Osteocyte (in vitro differentiated cells): ENCODE measurements at places on chromosomes 4 and X. TPM values are rescaled to one million over a fixed set of nuclear protein-coding genes. Genes with fewer than 3 reads are reported as not detected.

- H3K27me3 ChIP-seq = no peaks in the 10 kb centered on the region
- H3K4me1 ChIP-seq = peaks cover 31% of the 10 kb centered on the region
- H3K36me3 ChIP-seq = peaks cover 2% of the 10 kb centered on the region
These were observed 361.2 kb downstream of the PCDH7 start for GRCh38 chr4:31081366-31081765.

- no peaks in the 10 kb centered on the region for H3K36me3 ChIP-seq
- no peak overlapping the region for H3K4me3 ChIP-seq
- H3K27ac ChIP-seq = no peak overlapping the region
These were observed 246.3 kb upstream of the GATB start for GRCh38 chr4:152007111-152007510.

DNA sequence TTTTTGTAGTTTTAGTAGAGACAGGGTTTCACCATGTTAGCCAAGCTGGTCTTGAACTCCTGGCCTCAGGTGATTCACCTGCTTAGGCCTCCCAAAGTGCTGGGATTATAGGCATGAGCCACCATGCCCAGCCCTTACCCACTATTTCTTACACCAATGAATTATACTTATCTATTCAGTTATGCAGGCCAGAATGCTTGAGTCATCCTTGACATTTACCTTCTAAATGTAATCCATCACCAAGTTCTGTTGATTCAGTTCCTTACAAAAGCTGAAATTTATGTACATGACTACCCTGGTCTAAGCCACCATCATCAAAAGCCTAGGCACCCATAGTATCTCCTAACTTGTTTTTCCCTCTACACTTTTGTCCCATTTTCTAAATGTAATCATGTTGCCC is 585.7 kb downstream of the IL15 start:
- no peak for DNase-seq
- H3K36me3 ChIP-seq = no peaks in the 10 kb centered on the region
- no peaks in the 10 kb centered on the region for H3K27me3 ChIP-seq
- H3K27ac ChIP-seq = no peak overlapping the region
- H3K4me3 ChIP-seq = no peak overlapping the region

- no peak overlapping the region for H3K4me3 ChIP-seq
- no peaks in the 10 kb centered on the region for H3K27me3 ChIP-seq
- H3K27ac ChIP-seq = no peak overlapping the region
- peaks cover 2% of the 10 kb centered on the region for H3K36me3 ChIP-seq
- H3K4me1 ChIP-seq = no peaks in the 10 kb centered on the region
These were observed 2164.8 kb upstream of the AGA start for GRCh38 chr4:179607003-179607402.

DNA sequence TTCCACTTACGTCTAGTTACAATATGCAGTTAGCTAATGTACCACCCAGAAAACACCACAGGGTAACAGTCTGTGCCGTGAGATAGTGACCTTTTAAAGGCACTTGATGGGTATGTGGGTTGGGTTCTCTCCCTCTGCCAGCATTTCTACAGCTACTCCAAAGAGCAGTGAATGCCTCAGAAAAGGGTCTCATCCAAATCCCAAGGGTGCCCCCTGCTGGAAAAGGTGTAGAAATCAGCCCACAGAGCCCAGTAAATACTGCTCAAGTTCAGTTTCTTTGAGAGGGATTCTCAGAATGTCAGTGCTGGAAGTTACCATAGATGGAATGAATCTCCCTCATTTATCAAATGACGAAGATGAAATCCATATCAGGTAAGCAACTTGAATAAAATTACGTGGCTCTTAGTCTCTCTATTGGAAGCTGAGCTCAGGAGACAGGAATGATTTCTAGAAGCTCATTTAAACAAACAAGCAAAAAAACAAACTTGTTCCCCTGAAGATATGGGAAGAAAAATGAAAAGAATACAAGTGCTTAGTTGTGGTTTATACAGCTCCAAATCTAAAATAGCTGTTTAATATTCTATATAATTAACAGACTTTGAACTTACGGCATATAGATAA is 9.5 kb downstream of the RNF175 start:
- peaks cover 12% of the 10 kb centered on the region for H3K4me1 ChIP-seq
- peaks cover 5% of the 10 kb centered on the region for H3K36me3 ChIP-seq
- peaks cover 19% of the 10 kb centered on the region for H3K27me3 ChIP-seq

- H3K4me1 ChIP-seq = peaks cover 37% of the 10 kb centered on the region
- H3K27ac ChIP-seq = peak overlapping the region; percentile 96
- H3K27me3 ChIP-seq = no peaks in the 10 kb centered on the region
- peak overlapping the region; percentile 10 for H3K4me3 ChIP-seq
These were observed 5.6 kb downstream of the G6PD start for GRCh38 chrX:154540897-154541535.

GRCh38 chr4:55752810-55753209 is 66.8 kb upstream of the EXOC1L start:
- H3K36me3 ChIP-seq = no peaks in the 10 kb centered on the region
- peaks cover 13% of the 10 kb centered on the region for H3K27me3 ChIP-seq
- H3K4me3 ChIP-seq = no peak overlapping the region
- no peak overlapping the region for H3K27ac ChIP-seq

GRCh38 chr4:14562901-14563300 is 439.4 kb upstream of the CPEB2 start:
- H3K4me3 ChIP-seq = no peak overlapping the region
- no peaks in the 10 kb centered on the region for H3K4me1 ChIP-seq
- no peak for DNase-seq
- no peak overlapping the region for H3K27ac ChIP-seq

- no peak for DNase-seq
- H3K27me3 ChIP-seq = peaks cover 2% of the 10 kb centered on the region
- H3K36me3 ChIP-seq = no peaks in the 10 kb centered on the region
- no peak overlapping the region for H3K4me3 ChIP-seq
- no peaks in the 10 kb centered on the region for H3K4me1 ChIP-seq
These were observed 407.1 kb downstream of the HNRNPD start for GRCh38 chr4:81966676-81967075.

- DNase-seq = no peak
- no peaks in the 10 kb centered on the region for H3K4me1 ChIP-seq
- peak overlapping the region; percentile 76 for H3K4me3 ChIP-seq
- H3K27ac ChIP-seq = no peak overlapping the region
- no peaks in the 10 kb centered on the region for H3K36me3 ChIP-seq
- H3K27me3 ChIP-seq = peaks cover 77% of the 10 kb centered on the region
These were observed 790 bp downstream of the CLGN start for GRCh38 chr4:140426610-140427105.

DNA sequence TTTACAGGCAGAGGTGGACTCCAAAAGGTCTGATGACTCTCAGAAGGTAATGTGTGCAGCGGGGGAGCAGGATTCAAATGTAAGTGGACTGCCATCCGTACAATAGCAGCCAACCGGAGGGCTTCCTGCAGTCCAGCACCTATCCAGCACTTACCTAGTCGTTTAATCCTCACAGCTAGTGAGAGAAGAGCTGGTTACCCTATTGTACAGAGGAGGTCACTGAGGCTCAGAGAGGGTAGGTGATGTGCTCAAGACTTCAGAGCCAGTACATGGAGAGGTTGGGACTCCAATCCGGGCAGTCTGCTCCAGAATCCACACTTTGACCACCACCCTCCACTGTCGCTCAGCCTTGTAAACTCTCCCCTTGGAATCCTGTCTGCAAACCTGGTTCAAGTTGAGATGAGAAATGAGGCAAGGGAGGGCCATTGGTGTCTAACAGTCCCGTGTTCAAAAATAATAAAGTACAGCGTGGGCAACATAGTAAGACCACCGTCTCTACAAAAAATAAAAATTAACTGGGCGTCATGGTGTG is 22.5 kb upstream of the JAKMIP1 start:
- peaks cover 2% of the 10 kb centered on the region for H3K4me1 ChIP-seq
- H3K27me3 ChIP-seq = peaks cover 49% of the 10 kb centered on the region
- no peaks in the 10 kb centered on the region for H3K36me3 ChIP-seq
- H3K4me3 ChIP-seq = no peak overlapping the region
- peak; percentile 57 for DNase-seq

DNA sequence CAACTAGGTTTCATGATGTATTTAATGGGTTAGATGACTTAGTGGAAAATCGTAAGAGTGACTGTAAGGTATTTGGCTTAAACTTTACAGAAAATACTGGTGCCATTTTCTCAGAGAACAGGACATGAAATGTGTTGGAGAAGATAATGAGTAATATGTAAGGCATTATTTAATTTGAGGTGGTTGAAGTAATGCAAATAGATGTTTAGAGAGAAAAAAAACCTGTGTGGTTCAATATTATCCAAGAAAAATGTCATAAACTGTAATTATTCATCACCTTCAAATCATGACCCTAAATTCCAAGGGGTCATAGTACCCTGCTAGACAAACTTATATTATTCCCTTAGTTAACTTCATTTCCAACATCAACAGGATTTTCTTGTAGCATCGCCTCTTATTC is 171.7 kb downstream of the EPHA5 start:
- no peaks in the 10 kb centered on the region for H3K27me3 ChIP-seq
- H3K27ac ChIP-seq = peak overlapping the region; percentile 85
- H3K4me3 ChIP-seq = no peak overlapping the region
- peaks cover 52% of the 10 kb centered on the region for H3K4me1 ChIP-seq

The PCDH7 gene
- 139 and 147 TPM in 2 replicates for total RNA-seq

The CITED1 gene
- total RNA-seq = 1.1 TPM in 1 of 2 replicates, not detected in the other

The NXT2 gene
- 13.2 and 13.8 TPM in 2 replicates for total RNA-seq

The MAGEA9B gene
- not detected in 2 replicates for total RNA-seq

The ZNF157 gene
- total RNA-seq = 0.13 and 0.16 TPM in 2 replicates

The SHROOM2 gene
- total RNA-seq = 7.5 and 8.2 TPM in 2 replicates

The RNF150 gene
- total RNA-seq = 56.2 and 56.5 TPM in 2 replicates
